Right hindlimb (tissue), 1 donor: ENCODE measurements at places on chromosomes 7 and 10.

DNA sequence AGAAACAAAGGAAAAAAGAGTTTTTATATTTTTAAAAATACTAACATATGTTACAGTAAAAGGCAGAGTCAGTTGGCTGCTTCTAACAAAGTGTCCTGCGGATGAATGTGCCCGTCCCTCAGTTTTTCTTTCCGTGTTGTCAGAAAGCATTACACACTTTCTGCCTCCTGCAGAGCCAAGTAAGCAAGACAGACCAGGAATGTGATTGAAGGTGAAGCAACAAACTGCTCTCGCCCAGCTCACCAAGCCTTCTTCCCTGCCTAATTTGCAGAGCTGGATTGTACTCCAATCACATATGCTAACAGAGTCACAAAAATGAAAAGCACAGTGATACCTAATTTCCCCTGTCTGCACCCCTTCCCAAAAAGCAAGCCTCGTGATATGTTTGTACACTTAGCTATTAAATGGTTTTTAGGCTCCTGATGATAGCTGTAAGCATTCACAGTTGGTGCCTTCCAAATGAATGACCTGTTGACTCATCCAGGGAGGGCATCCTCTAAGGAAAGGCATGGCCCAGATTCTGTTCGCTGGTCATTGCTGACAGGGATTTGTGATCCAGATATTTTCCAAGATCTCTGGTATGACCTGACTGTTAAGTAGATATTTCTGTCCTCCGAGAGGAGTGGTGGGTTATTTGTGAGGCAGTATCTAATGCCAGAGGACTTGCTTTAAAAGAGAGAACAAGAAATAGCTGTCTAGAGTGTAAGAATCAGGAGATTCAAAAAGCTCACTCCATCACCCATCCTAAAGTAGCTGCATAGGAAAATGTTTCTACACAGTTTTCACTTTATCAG is 187.3 kb upstream of the PLXDC2 start:
- no peak for DNase-seq

DNA sequence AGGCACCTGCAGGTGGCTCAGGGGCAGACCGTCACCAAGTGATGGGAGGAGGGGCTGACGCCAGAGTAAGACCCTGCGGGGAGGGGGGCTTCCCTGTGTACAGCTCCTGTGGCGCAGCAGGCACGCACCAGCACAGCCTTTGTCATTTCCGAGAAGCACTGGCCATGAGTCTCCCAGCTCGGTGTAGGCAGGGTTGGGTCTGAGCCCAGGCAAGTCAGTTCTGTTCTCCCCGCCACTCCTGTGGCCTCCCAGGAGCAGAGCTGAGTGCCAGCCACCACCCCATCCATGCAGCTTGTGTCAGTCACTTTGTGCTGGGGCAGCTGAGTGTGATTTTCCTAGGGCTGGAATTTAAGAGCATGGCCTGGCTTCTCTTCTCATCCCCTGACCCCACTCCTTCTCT is 13.2 kb downstream of the CPSF4 start:
- no peak for DNase-seq

- no peak for DNase-seq
Measured at GRCh38 chr7:88826222-88826621, 30.7 kb upstream of the TEX47 start.

DNA sequence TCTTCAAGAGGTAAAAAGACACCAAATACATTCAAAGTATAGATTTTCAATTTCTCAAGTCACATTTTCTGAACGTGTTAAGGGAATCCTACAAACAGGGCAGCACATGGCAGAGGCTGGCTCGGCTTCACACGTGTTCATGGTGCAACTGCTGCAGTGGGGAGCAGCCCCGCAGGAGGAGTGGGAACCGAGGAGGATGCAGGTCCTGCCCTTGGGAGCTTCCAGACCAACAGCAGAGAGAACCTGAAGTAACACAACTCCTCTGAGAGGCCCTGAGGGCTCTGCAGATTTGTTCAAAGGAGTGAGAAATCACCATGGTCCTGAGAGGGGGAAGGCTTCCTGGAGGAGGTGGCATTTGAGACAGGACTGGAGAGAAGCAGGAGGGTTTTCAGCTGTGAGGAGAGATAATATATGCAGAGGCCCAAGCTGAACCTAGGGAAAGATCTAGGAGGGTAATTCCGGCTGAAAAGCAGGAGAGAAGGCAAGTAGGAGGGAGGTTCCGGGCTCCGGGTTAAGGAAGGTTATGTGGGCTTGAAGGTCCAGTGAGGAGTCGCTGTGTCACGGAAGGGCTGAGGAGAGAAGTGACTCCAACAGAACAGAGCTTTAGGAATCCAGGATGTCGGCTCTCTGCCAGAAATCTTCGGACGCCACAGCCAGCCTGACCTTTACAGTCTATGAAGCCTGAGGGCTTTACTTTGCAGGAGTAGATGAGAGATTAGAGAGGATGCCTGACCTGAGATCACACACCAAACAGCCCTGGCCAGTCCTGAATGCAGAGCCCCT is 77.5 kb downstream of the GPR26 start:
- DNase-seq = no peak

GRCh38 chr7:87199700-87200450 is 19.7 kb downstream of the TMEM243 start:
- no peak for DNase-seq

DNA sequence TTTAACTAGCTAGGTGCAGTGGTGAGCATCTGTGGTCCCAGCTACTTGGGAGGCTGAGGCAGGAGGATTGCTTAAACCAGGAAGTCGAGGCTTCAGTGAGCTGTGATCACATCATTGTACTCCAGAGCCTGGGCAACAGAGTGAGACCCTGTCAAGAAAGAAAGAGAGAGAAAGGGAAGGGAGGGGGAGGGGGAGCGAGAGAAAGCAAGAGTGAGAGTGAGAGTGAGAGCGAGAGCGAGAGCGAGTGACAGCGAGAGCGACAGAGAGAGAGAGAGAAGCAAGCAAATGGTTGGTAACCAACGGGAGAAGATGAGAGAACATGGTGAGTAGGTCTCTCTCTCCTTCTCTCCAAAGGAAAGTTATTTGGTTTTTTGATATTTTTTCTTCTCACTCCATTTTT is 69.8 kb upstream of the DGKI start:
- DNase-seq = no peak

GRCh38 chr7:106462365-106462859 is 177.6 kb upstream of the NAMPT start:
- no peak for DNase-seq

GRCh38 chr7:102446387-102447156 is 13.2 kb downstream of the ORAI2 start:
- DNase-seq = no peak

GRCh38 chr7:84904561-84904960 is 282.3 kb downstream of the SEMA3D start:
- DNase-seq = no peak

GRCh38 chr7:26343320-26343832 is 51.7 kb downstream of the SNX10 start:
- DNase-seq = no peak
